ENCODE measurements at places on chromosomes 7 and 10.

DNA sequence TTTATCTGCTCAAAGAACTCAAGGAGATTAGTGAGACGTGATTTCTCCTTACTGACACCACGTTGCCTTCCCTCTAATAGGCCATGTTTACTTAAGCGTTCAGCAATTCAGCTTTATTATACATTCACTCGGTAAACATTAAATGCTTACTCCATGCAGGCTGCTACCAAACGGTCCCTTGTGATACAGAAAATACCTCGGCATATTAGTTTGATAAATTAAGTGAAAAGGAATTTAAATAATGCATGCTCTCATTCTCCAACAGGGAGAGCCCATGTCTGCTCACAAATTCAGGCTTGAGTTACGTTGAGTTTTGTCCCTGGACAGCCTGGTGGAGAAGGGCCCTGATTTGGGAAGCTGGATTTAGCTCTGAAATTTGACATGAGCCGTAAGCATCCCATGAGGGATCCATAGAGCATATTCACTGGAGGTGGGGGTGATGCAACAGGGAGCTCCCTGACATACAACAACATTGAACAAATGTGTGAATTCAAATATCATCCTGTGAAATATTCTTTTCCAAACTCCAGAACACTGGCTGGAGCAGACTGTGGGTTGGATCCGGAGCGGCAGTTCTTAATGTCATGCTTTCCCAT, 86.3 kb downstream of the TBXAS1 start:
- DNase-seq: no peak

GRCh38 chr7:156986378-156986777, 24.1 kb downstream of the MNX1 start:
- DNase-seq: no peak

- DNase-seq: no peak
Observed at GRCh38 chr7:13641714-13642113, 347.8 kb downstream of the ETV1 start.

DNA sequence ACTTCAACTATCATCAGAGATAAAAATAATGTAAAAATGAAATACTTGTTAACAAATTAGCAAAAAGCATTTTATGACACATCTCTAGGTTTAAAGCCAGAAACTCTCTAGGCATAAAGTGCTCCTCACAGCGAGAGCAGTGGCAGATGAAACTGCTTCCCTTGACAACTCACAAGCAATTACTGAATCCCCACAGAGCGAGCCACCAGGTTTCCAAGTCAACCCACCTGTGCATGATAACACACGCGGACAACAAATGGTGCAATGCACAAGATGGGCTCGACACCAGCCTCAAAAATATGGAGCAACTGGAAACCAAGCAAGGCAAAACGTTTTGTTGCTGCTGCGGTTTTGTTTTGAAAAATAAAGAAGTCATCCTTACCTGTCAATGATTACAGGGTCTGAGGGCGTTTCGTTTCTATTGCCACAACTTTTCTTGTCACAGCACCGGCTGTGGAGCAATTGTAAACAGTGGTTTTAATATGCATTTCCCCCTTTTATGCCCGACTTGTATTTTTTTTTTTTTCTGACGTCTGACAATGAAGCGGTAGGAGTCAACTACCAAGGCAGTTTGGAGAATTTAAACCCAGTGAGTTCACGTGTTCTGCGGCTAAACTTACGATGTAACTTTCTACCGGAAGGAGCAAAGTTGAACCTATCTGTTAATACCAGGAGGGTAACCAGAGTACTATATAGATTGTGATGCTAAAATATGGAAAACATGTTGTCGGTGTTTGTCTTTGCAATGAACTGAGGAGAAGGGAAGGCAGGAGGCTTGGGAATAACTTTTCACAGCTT, 7.0 kb downstream of the EBF3 start:
- no peak for DNase-seq

GRCh38 chr10:126754966-126755365, 84.5 kb upstream of the C10orf90 start:
- DNase-seq: no peak

GRCh38 chr7:56028942-56029630, 22.2 kb downstream of the PSPH start:
- DNase-seq: no peak

- DNase-seq: peak; percentile 51
Observed at GRCh38 chr7:87599336-87599735, 1.3 kb downstream of the ABCB1 start.

- no peak for DNase-seq
Observed at GRCh38 chr10:67225226-67225625, 299.4 kb downstream of the LRRTM3 start.

GRCh38 chr7:32256376-32256775, 186.2 kb upstream of the PDE1C start:
- no peak for DNase-seq

- DNase-seq: no peak
Observed at GRCh38 chr7:77858278-77858677, 59.7 kb downstream of the PHTF2 start.

DNA sequence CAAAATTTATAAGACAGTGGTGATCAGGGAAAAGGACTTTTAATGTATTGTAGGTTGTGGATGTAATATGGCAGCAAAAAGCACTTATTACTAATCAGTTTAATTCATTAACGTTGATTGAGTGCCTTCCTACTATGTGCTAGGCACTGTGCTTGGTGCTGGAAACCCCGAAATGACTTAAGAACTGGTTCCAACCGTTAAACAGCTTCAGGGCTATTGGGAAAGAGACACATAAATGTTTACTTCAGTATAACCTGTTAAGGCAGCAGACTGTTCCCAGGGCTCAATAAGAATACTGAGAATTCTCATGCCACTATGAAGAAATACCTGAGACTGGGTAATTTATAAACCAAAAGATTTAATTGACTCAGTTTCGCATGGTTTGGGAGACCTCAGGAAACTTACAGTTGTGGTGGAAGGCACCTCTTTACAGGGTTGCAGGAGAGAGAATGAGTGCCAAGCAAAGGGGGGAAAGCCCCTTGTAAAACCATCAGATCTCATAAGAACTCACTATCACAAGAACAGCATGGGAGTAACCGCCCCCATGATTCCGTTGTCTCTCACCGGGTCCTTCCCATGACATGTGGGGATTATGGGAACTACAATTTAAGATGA, 1.1 kb upstream of the SLC25A13 start:
- no peak for DNase-seq

DNA sequence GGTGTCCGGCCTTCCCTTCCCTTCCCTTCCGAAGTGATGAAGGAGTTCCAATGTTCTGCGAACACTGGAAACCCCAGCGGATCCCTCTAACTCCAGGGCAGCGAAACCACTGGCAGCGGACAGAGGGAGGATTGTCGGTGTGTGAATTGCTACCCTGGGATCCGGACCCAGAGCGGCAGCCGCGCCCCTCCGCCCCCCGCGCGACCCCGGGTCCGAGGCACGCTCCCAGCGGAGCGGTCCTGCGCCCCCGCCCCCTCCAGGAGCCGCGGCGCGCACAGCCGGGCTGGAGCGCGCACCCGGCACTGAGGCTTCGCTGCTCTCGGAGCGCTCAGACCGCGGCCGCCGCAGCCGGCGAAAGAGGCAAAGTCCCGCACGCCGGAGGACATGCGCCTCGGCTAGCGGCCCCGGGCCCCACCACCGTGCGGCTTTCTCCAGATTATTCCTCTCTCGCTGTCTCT, at the start of gene PTPRZ1:
TSS of gene PTPRZ1 (plus strand) at position 331 of the 458 bp plus-strand sequence. CDS start 339 bp downstream, outside the sequence.
- no peak for DNase-seq

DNA sequence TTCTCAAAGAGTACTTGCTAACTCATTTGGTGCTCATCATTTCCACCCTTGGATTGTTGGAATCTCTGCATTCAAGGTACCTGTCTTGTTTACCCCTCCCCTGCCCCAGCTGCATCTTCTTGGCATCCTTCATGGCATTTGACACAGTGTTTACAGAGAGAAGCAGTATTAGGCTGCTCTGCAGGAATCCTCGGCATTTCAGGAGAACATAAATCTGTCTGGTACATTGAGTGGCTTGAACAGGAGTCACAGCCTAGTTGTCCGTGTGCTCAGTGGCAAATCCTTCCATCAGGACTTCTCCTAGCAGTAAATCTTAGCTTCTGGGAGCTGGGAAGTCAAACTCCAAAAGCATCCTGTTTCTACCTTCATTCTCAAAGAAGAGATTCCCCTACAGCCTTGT, 136.8 kb upstream of the YAE1 start:
- no peak for DNase-seq

GRCh38 chr7:155815332-155816191, 3.3 kb upstream of the SHH start:
- peak; percentile 65 for DNase-seq

GRCh38 chr7:18520450-18521235, 25.1 kb downstream of the HDAC9 start:
- no peak for DNase-seq

DNA sequence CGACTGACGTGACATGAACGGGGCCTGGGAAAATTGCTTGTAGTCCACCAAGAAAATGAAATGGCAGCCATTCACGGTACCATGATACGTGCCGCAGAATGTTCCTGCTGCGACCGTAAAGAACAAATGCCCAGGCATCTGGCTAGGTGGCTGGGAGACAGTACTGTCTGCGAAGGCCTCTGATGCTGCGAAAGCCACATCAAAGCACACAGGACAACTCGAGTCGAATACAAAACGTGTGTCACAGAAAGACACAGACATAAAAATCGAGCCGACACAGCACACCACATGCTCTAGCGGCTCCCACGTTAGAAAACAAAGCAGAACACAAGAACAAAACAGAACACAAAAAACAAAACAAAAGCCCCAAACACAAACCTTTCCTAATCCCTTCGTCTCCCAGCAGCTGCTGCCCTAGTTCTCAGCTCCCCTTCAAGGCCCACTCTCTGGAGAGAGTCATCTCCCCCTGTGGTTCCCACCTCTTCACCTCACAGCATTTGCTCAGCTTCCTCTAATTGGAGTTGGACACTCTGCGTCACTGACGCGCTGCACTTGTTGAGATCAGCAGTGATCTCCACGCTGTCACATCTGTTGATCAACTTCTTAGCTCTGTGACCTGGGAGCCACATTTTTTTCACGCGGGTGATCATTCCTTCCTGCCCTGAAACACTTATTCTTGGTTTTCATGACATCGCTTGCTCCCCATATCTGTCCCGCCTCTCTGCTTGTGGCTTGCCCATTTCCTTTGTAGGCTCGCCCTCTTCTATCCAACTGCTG, 112.2 kb downstream of the CLEC2L start:
- DNase-seq: peak; percentile 57

DNA sequence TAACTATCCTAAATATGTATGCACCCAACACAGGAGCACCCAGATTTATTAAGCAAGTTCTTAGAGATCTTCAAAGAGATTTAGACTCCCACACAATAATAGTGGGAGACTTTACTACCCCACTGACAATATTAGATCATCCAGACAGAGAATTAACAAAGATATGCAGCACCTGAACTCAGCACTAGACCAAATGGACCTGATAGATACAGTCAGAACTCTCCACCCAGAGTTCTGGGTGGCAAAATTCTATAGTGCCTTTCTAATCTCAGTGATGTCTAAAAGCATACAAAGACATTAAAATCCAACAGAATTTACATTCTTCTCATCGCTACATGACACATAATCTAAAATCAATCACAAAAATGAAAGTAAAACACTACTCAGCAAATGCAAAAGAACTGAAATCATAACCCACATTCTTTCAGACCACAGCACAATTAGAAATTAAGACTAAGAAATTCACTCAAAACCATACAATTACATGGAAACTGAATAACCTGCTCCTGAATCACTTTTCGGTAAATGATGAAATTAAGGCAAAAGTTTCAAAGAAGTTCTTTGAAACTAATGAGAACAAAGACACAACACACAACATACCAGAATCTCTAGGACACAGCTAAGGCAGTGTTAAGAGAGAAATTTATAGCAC, 183.2 kb downstream of the AGMO start:
- no peak for DNase-seq

DNA sequence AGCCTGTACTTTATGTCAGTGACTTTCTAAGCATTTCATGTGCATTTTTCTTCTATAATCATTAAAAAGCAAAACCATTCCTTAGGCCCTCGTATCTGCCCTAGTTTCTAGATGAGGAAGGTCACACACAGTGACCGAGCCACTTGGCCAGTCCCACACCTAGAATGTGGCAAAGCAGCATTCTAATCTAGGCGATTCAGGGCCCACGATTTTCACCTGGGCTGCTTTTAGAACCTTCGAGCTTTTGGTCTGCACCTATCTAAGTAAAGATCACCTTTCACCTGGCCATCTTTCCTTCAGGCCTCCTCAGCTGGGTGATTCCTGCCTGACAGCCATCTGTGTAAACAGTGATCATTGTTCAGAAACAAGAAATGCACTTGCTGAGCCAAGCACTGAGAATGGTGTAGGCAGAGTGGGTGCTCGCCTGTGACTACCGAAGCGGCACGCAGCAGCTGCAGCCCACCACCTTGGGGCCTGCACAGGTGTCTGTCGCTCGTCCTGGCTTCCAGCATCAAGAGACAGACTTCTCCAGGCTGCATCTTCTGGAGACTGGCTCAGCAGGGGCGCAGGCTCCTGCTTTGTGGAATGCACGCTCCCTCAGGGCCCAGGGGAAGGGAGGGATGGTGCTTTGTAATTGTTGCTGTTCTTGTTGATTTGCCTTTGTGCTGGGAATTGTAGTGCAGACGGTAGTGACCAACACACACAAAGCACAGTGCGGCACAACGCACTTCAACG, 149.0 kb upstream of the INSYN2A start:
- no peak for DNase-seq

- DNase-seq: no peak
Observed at GRCh38 chr10:69576334-69577011, 3.3 kb upstream of the NEUROG3 start.

DNA sequence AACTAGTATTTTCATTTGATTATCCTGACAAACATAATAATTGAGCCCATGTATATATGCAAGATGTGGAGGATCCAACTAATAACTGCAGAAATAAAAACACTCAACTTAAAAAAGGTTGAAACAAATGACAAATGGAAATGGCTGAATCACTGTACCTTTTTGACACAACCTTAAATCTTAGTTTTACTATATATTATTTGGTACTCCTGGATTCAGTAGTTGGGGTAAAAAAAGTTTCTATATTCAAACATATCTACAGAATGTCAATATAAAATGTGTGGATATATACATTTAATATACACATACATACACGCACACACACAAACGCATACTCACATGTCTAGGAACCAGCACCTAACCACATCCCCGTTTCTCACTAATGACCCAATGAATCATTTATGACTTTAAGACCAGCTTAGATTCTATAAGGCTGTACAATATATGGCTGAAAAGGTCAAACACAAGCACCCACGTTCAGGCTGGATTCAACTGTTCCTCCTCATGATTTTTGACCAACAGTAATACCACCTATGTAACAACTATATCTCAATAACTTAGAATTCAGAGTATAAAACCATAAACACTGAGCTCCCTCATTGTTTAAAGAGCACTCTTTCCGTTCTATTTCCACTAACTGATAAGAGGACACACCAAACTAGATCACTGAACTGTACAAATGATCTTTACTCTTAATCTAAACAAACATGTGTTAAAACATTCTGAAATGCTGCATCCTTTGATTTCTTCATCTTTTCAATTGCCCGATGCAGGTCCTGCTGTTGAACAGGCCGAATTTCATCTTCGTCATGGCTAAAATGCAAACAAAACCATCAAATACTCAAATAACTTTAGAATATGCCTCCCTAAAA, 63.8 kb downstream of the ATAD1 start:
- DNase-seq: no peak
